ENCODE measurements at places on chromosomes 7 and 10.

DNA sequence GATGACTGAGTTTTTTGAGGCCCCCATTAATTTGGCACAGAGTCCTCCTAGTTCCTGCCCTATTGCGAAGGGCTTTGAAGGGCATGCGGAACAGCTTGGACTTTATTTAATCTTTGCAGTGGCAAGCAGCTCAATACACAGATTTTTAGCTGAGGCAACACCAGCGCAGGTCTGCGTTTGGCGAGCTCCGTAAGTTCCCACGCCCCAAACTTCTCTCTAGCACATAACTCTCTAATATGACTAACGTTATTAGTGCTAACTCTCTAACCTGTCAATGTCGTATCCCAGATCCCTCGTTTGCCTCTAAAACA, 366 bp upstream of the TAF3 start:
- DNase-seq: no peak

GRCh38 chr7:142380069-142380468, 122.2 kb upstream of the PRSS58 start:
- DNase-seq: no peak

GRCh38 chr10:96047004-96047649, 3.7 kb downstream of the CCNJ start:
- no peak for DNase-seq

GRCh38 chr7:123665896-123666295, 10.2 kb downstream of the LMOD2 start:
- no peak for DNase-seq

DNA sequence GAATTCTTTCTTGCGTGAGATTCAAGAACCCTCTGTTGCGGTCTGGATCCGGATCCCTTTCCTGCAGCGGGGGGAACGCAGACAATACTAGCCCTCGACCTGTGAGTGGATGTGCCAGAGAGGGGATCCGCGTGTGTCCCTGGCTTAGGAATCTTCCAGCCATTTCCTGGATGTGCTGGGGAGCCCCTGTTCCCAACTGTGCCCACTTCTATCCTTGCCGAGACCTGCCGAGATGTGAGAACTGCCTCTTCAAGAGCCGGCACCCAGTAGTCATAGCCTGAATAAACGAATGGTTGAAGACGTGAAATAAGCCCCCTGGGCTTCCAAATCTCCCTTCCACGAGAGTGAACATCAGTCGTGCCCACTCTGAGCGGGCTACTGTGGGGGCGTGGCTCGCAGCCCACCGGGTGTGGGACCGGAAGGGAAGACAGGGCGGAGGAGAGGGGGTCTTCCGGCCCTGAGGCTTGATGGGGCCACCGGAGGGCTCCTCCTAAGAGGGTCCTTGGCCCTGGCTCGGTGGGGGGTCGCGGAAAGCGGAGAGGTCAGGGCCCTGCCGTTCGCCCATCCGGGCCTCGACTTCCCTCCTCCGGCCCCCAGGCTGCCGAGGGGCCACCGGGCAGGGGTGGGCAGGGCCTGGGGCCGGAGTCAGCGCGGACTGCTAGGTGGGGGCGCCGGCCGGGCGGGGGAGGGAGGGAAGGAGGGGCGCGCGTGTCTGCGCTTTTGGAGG, 1.3 kb upstream of the CCDC136 start:
- DNase-seq: no peak

GRCh38 chr7:49630513-49630912, 142.9 kb upstream of the VWC2 start:
- DNase-seq: no peak

DNA sequence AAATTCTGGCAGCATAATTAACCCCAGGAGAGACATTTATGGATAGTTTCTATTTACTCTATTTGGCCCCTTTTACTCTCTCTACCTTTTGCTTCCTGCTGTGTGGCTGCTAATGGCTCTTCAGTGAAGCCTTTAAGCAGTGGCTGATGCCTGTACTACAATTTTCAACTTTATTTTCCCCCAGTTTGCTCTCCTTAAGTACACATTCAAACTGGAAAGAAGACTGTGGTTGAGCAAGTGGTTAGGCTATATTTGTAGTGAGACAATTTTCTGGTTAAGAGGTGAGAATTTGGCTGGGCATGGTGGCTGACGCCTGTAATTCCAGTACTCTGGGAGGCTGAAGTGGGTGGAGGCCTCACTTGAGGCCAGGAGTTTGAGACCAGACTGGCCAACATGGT, 8.5 kb upstream of the RSBN1L start:
- DNase-seq: no peak

DNA sequence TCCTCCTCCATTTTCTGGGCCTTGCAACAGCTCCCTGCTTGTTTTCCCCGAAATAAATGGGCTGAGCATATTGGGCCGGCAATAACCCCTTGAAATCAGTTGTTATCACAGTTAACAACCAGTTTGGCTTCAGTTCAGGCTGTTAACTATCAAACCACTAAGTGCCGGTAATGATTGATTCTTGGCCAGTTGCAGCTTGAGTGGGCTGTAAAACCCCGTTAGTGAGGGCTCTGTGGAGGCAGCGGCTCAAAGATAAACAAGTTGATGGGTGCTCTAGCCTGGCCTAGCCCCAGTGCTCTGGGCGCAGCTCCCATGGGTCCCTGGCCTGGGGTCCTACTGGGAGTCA, 8.3 kb downstream of the FGF8 start:
- no peak for DNase-seq

DNA sequence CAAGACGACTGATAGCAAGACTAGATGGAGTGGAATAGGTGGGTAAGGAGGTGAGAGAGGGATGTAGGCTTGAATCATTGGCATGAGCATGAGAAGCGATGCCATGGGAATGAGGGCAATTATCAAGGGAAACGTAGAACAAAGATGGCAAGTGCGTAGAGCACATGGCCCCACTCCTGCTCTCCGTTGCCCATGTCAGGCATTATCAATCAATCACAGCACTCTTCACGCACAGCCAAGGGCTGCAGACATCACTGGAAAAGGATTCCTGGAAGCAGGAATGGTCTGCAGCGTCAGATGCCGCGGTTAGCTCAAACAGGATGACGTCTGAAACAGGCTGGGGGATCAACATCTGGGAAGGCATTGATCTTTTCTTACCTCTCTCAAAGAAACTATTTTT, 25.6 kb upstream of the GALNTL5 start:
- DNase-seq: no peak

DNA sequence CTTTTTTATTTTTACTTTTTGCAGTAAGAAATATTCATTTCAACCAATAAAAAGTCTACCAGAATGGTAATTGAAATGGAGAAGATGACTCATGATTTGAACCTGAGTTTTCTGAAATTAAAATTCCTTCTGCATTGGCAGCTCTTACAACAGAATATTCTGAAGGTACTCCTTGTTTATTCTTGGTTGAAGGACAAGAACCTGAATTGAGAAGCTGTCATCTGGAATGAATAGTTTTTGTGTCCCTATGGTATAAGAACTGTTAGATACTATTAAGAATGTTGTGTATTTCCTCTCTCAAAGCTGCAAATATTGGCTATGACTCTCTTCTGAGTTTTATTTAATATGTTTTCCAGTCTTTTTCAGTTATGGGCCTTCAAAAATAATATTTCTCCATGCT, 56.1 kb downstream of the CDK1 start:
- no peak for DNase-seq

DNA sequence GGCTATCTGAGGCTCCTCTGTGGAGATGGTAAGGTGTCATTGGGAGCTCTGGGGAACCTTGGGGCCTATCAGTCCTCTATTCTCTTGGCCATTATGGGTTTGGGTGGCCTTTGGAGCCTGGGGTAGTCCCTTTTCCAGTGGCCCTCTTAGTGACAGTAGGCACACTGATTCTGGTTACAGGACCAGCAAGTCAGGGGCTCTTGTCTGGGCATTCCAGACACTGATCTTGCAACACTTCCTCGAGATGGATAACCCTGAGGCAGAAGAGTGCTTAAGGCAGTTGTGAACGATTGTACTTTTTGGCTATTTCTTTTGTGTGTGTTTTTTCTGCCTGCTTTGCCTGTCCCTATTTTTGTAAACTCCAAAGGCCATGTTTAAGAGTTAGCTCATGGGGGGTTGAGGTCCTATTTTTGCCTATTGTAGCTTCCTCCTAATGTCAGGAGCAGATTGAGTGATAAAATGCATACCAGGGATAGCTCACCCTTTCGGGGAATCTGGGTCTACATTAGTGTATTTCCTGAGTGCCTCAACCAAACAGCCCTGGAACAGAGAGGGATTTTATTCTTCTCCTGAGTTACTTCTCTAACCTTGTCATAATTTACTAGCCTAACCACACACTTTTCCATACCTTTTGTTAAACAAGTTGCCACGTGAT, 61.2 kb downstream of the PRKAR2B start:
- DNase-seq: no peak

DNA sequence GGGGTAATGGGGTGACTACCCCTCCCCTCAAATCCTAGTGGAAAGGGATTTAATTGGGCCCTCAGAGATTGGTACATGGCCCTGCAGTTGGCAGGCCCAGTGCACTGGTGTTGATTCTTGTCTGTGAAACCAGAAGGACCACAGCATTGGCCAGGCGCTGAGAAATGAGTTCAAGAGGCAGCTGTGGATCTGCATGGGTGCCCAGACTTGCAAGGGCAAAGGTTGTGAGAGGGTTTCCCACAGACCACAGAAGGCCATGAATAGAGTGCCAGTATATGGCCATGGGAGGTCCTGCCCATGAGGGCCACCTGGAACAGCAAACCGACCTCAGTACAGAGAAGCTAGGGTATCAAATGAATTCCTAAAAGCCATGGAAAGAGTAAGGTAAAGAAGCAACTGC, 32.9 kb downstream of the TMEM168 start:
- DNase-seq: no peak

DNA sequence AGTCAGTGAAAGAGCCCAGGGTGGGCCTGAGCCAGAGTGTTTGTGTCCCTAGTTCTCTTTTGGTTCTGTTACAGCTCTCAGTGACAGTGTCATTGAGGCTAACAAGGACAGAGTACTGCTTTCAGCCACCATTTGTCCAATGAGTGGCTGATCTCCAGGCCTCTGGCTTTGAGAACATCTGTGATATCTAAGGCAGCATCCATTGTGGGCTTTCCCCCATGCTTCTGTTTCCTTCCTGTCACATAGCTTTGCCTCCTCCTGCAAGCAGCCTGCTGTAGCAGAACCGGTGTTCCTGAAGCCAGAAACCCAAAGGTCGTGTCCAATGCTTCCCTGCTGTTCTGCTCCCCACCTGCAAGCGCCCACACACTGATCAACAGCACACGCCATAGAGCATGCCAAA, 68.4 kb downstream of the IKZF1 start:
- no peak for DNase-seq

DNA sequence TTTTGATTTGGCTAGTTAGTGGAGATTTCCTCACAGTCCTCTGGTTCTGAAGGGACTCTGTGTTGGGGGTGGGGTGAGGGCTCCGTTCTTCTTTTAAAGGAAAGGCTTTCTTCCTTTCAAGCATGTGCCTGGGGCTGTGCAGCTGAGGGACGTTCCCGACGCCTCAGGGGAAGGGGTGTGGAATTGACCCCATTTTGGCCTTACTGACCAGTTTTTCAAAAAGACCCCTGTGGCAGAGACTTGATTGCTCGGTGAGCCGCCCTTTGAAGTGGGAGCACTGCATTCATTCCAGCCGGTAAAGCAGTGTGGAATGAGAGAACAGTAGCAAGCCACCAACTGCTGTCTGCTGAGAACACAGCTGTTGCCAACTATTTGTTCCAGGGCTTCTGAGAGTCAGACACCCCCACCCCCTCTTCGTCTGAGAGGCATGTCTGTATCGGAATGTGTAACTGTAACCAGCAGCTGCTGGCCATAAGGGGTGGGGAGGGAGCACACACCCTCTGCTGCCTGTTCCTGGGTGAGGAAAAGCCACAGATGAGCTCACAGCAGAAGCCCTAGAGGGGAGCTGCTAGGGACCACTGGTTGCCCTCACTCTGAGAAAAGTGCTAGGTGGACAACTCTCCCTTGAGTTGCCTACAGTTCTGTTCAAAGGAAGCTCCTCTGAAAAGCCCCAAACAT, 33.2 kb downstream of the WBP1L start:
- DNase-seq: no peak

GRCh38 chr7:141280100-141280499, 206.2 kb downstream of the TMEM178B start:
- no peak for DNase-seq

DNA sequence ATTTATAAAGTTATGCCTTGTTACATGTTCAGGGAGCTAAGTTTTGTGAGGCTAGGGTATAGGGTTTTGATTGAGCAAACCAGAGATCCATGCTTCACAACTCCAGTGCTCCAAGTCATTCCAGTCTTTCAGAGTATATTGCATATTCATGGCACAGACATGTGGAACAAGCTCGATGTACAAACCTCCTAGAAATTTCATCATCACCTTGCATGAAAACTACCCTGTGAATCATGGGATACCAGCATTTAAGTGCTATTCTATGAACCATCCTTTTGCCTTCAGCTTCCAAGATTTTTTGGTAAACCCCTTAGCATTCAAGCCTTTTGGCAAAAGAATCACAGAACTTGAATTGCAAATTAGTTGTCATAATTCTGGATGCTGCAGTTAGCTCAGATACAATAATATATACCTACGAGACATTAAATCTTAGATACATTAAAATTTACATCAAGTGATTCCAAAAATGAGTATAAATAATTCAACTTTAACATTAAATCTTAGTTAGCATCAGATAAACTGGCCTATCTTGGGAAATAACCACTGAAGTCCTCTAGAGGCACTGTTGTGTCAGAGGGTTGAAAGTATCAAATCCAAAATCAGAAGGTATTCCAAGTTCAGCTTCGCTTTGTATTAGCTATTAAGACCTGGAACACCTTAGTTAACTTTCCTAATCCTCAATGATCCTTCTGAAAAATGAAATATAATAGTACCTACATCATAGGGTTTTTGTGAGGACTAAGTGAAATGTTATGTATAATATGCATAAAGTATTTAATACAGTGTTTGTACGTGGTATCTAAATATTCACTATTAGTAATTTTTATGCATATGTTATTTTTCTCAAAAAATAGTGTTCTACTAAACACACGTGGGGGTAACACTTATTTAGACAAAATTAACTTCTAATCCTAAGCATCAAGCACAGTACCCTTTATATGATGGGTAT, 55.5 kb upstream of the CABCOCO1 start:
- no peak for DNase-seq

DNA sequence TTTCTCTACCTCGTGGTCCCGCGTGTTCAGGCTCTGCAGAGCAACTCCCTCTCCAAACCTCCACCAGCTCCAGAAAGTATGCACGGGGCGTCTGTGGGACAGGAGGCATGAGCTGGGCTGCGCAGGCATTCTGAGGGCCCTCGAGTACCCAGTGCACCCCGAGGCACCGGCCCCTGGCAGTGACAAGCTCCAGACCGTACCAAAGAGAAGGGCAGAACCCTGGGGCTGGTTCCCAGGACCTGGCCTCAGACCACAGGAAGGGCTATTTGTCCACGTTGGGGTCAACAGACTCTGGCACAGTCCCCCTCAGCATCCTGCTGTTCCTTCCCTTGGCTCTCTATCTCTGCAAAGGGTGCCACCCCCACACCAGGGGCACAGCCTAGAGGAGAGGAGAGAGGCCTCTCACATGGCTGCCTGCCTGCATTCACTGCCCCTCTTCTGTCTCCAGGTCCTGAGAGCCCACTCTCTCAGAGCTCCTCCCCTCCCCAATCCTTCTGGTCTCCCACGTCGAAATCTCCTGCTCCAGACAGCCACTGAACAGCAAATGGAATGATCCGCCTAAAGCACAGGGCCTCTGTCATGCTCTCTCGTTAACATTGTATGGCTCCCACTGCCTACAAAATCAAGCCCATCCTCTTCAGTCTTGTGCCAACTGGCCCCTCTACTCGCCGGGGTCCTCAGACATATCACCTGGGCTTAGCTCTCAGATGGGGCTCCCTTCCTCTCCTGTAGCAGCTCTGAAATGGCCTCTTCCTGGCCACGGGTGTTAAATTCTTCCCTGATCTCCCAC, 96.3 kb downstream of the OAT start:
- DNase-seq: no peak

Data from stimulated activated CD4-positive, alpha-beta T cell treated with anti-CD3 and anti-CD28 coated beads, Interleukin-2, amount 100 ng/mL, for 4 hours (primary cell).